ENCODE measurements at places on chromosomes 1 and 21.

GRCh38 chr21:26070822-26071425 lies 99.6 kb downstream of the APP start:
- no peak for DNase-seq

GRCh38 chr1:88877382-88877825 lies 14.0 kb downstream of the GTF2B start:
- no peak for DNase-seq

DNA sequence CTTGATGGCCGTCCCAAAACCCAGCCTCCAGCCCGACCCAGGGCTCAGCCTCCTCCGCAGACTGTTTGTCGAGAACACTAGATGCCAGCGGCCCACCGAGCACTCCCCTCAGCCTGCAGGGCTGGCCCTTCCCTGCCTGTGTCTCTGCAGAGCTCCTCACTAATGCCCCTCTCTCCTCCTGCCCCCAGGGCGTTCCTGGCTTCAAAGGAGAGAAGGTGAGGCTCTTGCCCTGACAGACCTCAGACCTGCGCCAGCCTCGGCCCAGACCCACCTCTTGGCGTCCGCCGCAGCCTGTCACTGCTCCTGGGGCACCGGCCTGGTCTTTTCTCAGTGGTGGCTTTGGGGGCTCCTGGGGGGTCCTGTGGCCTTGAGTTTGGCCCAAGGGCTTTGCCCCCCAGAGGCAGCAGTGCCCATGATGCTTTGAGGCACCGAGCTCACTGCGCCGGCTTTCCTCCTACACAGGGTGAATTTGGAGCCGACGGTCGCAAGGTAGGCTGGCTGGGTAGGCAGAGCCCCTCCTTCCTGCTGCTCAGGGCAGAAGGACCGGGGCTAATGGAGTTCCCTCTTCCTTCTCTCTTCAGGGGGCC lies 18.4 kb downstream of the COL6A2 start:
- DNase-seq = no peak

DNA sequence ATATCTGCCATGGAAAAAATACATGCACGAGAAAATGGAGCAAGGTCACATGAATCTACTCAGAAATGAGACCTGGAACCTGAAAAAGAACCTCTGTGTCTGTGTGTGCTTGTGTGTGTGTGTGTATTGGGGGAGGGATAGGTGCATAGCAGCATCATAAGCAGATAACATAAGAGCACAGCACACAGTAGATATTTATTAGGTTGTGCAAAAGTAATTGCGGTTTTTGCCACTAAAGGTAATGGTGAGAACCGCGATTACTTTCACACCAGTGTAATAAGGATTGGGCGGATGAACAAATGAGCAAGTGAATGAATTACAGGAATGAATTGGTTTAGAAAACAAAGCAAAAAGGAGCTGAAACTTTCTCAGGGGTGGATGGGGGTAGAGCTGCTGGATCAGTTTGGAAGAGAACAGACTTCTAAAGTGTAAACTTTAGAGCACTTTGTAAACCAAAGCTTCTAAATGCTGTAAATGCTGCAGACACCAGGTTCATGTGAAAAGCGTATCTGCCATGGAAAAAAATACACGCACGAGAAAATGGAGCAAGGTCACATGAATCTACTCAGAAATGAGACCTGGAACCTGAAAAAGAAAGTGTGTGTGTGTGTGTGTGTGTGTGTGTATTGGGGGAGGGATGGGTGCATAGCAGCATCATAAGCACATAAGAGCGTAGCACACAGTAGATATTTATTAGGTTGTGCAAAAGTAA lies 156.9 kb downstream of the TOMM20 start:
- DNase-seq = no peak

DNA sequence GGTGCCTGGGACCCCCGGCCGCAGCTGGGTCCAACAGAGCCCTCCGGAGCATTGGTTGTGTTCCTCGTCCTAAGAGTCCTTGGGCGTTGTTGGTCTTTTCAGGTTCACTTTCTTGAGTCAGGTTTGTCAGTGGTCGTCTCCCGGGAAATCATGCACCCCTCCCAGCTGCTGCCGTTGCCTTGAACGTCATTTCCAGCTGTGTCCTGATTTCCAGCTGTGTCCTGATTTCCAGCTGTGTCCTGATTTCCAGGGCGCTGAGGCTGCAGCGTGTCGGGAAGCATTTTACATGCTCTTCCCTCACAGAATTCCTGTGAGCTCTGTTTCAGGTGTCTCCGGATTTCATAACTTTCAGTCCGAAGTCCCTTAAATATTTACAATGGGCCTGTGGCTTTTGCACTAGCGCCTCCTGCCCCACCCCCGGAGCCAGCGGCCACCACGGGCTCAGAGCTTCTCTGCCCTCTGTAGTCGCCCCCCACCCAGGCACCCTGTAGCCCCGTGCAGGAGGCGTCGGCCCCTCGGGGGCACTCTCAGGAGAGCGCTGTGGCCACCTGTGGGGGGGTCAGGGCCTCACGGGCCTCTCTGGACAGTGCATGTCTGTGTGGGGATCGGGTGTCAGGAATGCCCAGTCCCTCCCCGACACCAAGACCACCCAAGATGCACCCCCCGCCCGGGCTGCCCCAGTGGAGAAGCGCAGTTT lies 66.7 kb downstream of the COL18A1 start:
- DNase-seq = no peak

DNA sequence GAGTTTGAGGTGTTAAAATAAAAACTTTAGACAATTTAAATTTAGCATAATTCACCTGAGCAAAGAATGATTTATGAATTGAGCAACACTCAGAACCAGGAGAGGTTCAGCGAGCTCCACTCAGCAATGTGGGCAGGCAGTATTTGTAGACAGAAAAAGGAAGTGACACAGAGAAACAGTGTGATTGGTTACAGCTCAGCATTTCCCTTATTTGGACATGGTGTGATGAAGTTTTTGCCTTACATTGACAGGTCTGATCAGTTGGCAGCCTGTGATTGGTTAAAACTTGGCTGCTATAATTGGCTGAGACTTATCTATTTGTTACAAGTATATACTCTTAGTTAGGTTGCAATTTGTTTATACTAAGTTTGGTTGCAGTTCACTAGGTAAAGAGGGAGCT lies 621.2 kb upstream of the PRMT6 start:
- no peak for DNase-seq

- peak; percentile 65 for DNase-seq
These were observed 1.6 kb upstream of the ANKRD65 start for GRCh38 chr1:1422465-1423244.

- DNase-seq = no peak
These were observed 40.3 kb downstream of the PROX1 start for GRCh38 chr1:214028095-214028494.

DNA sequence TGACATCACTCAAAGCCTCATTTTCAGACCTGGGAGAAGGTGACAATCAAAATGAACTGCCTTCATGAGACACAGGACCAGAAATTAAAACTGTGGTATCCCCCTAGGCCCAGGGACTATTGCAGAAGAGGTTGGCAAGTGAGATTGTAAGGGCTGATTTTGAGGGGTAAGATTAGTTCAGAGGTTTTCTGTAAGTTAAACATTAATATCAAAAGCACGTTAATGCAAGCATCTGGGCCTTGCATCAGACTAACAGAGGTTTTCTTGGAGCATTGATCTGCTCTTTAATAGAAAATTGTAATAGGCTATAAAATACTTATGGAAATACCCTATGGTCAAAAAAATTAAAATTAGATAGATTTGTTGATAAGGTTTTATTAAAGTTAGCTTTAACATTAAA lies 14.6 kb upstream of the GBP4 start:
- no peak for DNase-seq

DNA sequence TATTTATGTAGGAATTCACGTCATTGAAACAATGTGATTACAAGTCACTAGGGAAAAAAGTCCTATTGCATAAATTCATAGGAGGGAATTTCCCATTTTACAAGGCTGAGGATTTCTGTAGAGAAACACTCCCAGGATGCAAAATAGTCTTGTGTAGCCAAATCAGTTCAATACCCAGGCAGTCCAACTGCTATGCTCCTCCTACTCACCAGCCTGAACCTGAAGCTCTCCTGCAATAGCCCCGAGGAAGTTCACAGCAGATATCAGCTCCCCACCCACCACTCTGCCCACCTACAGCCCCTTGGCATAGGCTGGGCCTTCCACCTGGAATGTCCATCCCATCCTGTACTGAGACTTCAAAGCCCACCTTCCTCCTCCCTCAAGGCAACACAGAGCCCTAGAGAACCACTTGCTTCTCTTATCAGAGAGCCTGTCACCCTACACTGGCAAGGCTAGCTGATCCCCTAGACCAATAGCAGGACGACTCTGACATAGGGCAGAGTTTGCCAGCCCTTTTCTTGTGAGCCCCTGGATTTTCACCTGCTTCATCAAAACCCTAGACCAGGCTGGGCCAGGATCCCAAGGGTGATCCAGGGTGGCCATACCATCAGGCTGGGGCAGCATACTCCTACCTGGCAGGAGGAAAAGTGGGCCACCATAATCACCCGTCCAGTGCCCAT lies 1.5 kb downstream of the LSS start:
- DNase-seq = no peak

GRCh38 chr1:89332461-89332860 lies 31.4 kb upstream of the GBP6 start:
- no peak for DNase-seq

GRCh38 chr1:58934706-58935105 lies 150.9 kb upstream of the JUN start:
- DNase-seq = no peak

DNA sequence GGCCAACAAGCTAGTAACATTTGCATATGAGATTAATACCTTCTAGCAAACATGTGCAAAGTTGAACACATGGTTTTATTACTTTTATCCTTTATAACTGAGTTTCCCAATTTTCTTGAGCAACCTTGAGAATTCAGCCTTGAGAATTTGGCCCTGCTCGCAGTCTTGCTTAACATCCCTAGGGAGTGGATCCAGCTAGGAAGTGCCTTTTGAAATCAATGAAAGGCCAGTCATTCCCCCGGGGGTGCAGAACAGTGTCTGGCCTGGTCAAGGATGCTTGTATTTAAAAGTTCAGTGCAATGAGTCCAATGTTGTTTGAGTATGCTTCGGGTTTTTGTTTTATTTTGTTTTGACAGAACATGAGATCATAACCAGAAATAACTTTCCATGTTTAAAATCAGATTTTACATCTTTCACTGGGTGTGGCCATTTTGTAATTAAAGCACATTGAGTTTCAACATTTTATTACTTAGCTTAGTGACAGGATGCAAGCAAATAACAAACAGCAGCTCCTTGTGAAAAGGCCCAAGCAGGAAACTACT lies 16.7 kb downstream of the PALMD start:
- no peak for DNase-seq

- DNase-seq = no peak
These were observed 39.5 kb upstream of the SGIP1 start for GRCh38 chr1:66494482-66494881.

All from anterior cingulate cortex (tissue), 58 donors.